Activated naive CD4-positive, alpha-beta T cell treated with anti-CD3 and anti-CD28 coated beads, Interleukin-2, amount 10 ng/mL, durations not matched to agents 7 days and 5 days (primary cell): ENCODE measurements at places on chromosomes 7 and 10.

- DNase-seq = no peak
Observed at GRCh38 chr7:135600226-135600625, 42.5 kb downstream of the NUP205 start.

DNA sequence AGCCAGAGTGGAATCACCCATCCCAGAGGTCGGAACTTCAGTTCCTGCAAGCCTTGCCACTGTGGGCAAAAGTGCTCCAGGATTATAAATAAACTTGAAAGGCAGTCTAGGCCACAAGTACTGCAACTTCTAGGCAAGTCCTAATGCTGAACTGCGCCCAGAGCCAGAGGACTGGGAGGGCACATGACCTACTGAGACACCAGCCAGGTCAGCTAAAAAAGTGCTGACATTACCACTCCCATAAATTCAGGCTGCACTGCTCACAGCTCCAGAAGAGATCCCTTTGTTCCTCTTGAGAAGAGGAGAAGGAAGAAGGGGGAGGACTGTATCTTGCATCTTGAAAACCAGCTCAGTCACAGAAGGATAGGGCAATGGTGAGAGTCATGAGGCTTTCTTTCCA is 1084.1 kb upstream of the PHF14 start:
- no peak for DNase-seq

GRCh38 chr10:89829887-89830269 is 128.5 kb downstream of the KIF20B start:
- no peak for DNase-seq

DNA sequence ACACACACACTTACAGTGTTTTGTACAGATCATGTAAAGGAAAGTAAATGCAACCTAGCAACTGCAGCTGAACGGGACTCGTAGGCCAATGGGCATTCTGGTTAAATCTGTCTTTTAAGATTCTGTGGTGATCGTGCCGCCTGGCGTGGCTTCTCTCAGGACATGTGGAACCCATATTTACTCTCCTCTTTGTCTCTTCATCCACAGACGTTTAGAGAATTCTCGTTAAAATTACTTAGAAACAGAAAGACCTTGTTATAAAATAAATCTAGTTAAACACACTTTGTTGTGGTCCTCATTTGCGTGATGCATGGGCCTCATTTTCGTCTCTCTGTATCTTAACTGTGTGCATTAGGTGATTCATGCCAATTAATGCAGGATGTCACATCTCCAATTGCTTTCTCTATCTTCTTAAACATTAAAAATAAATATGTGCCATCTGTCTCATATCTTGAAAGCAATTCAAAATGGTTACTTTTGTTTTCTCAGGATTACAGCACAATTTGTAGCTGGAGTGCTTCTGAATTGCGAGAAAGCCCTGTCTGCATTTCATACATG is 11.5 kb downstream of the KLF6 start:
- DNase-seq = no peak

DNA sequence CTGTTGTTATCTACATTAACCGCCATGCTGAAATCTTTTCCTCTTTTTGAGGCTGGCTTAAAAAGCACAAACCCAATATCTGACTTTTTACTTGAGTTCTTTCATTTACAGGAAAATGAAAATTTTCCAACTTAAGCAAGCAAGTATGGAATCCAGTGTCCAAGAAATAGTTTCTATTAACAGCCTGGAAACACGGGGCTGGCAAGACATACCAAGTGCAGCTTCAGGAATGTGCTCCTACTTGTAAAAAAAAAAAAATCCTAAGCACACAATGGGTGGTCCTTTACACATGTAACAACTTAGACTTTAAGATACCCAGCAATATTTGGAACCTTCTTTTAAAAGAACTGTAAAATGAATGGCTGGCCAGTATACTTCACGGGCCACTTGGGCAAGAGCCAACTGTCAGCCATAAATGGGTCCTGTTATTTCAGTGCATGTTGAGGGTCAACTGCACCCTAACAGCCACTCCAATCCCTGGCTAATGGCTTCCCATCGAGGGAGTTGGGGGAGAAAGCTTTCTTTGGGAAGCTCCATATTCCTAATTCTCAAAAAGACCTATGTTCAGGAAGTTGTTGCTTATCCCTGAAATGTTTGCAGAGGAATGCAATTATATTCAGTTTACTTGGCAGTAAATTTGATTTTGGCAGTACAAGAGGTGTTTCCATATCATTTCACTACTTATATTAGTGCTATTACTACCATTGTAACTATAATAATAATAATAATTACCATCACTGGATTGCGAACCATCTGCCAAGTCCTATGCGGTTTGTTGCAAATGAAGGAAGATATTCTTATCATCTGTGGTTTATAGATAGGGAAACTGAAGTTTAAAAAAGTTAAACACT is 236.4 kb upstream of the TMEM72 start:
- no peak for DNase-seq

DNA sequence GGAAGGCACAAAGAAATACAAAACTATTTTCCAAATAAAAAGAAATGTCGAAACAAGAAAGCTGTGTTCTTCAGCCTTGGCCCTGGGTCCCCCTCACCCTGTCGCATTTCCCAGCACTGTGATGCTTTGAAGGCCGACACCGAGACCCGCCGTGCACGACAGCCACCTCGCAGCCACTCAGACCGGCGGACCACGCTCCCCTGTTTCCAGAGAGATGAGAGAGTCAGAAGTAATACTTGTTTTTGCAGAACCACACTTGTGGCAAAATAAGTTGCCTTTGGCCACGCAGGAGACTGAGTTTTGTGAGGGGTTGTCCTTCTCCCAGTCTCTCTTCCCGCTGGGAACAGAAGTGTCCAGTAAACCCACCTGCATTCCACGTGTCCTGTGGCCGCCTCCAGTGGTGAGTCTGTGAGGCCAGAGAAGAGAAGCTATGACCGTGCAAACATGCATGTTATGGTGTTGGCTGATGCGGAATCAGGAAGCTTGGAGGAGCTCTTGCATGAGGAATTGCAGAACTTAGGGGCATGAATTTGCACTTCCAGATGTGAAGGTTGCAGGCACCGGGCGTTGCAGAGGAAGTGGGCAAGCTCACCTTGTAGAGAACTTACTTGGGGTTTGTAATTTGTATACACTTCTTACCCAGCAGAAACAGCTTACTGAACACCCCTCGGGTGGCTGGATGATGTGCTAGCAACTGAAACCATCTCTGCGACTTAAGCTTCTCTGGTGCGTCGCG is 194.5 kb downstream of the EBF3 start:
- no peak for DNase-seq
